ENCODE measurements at places on chromosomes 12 and 14.

DNA sequence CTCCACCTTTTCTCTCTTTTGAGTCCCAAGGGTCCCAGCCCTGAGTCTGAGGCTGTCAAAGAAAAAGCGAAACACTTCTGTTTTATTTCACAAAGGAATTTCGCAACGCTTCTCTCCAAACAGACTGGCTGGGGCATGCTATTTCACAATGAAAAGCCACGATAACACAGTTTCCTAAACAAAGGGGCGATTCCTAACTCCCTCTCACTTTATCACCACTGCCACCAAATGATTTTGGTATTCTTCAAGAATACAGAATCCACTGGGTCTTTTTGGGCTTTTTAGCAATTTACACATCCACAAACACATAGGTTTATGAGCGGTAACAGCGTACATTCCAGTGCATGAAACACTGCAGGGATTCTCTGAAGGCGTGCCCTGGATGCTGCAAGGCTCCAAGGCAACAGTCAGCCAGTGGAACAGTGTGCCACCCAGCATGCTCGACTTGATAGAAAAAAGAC lies 161.2 kb downstream of the DAD1 start:
- peak; percentile 14 for DNase-seq

DNA sequence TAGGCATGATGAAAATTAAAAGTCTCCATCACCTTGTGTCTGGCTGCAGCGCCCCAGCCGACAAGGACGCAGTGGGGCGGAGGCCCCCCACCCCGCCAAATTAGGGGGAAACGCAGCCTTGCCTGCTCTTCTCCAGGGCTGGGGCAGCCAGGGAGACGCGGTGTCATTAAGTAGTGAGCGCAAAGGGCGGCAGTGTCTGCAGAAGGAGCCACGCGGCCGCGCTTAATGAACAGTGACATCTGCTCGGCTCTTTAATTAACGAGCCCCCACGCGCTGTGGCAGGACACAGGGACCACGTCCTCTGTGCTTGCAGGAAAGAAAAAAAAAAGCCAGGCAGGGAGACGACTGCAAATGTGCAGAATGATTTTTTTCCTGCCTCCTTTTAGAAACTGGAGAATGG lies 93.4 kb upstream of the NCOR2 start:
- DNase-seq: no peak

- DNase-seq: no peak
These were observed 22.6 kb upstream of the SLC15A5 start for GRCh38 chr12:16300122-16300521.

GRCh38 chr12:116266168-116266601 lies 11.3 kb downstream of the MED13L start:
- no peak for DNase-seq

DNA sequence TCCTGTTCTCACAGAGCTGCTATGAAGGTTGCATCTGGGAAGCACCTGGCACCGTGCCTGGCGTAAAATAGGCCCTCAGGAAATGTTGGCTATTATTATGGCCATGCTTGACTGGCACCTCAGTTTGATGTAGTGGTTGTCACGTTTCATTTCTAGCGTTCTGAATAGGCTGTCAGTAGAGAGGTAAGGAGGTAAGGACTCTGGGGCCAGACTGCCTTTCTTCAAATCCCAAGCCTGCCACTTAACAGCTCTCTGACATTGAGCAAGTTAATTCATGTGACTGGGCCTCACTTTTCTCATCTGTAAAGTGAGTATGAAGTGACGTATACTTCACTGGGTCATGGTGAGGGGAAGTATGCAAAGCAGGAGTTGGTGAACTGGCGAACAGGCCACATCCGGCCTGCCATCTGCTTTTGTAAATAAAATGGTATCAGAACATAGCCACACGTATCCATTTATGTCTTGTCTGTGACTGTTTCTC lies 196.2 kb downstream of the CACNA1C start:
- DNase-seq: no peak

DNA sequence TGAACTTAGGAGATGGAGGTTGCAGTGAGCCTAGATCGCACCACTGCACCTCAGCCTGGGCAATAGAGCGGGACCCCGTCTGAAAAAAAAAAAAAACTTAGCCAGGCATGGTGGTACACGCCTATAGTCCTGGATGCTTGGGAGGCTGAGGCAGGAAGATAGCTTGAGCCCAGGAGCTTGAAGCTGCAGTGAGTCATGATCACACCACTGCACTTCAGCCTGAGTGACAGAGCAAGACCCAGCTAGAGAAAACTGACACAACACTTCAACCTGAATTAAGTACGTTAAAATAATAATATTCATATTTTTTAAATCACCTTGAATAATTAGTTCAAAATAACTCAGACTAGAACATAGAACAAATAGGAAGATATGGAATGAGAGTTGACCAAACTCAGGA lies 5.7 kb upstream of the CATSPERB start:
- DNase-seq: no peak

GRCh38 chr12:43238281-43238680 lies 313.7 kb downstream of the ADAMTS20 start:
- DNase-seq: no peak

GRCh38 chr14:103378038-103378854 lies 7.0 kb upstream of the MARK3 start:
- no peak for DNase-seq

Data from C1 segment of cervical spinal cord (tissue), 14 donors.